Forelimb muscle (tissue), 1 donor: ENCODE measurements at places on chromosomes 1 and 21.

DNA sequence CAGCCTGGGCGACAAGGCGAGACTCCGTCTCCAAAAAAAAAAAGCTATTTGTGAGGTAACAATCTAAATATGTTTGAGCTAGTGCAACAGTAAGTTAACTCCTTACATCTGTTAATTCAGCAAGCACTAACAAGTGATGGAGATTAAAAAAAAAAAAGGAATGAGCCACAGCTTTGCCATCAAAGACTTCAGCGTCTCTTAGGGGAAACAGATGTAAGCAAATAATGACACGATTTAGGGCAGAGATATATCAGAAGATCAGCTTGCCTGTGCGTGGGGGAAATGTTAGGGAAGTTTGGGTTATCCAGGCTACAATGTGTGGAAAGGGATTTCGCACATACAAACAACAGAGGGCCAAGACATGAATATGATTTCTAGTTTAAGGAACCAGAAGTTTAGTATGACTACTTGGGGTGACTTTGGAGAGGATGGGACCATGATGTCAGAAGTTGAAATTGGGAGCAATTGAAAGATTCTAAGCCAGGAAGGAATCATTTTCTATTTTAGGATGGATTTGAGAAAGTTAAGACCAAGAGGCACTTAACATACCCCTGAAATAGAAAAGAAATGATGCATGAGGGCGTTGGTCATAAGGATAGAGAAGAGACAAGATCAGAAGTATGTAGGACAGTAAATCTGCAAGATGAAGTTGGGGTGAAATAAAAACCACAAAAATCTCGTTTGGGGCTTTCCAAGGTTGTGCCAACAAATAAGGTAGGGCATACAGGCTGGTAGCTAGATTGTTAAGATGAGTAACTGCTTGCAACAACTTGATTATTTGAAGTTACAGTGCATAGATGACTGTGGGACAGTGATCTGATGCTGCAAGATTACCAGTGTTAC is 2.4 kb upstream of the BRWD1 start:
- no peak for DNase-seq

GRCh38 chr1:11377001-11377583 is 101.9 kb upstream of the DISP3 start:
- DNase-seq: no peak

- no peak for DNase-seq
Measured at GRCh38 chr1:70966018-70966638, 81.5 kb downstream of the PTGER3 start.

DNA sequence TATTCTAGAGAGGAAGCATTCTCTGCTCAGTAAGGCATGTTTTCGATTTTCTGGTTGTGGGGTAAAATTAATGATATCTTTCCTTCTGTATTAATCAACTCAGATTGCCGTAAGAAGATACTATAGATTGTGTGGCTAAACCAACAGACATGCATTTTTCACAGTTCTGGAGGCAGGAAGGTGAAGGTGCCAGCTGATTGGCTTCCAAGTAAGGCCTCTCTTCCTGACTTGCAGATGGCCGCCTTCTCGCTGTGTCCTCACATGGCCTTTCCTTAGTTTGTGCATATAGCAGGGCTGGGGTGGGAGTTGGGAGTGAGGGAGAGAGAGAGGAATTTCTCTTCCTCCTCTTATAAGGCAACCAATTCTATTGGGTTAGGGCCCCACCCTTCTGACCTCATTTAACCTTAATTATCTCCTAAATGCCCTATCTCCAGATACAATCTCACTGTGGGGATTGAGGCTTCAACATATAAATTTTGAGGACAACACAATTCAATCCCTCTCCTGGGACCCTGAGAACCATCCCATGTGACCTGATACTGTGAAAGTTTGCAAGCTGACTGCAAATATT is 52.3 kb upstream of the MRPS6 start:
- DNase-seq: no peak

GRCh38 chr1:68197891-68198290 is 34.4 kb downstream of the WLS start:
- no peak for DNase-seq

- no peak for DNase-seq
Measured at GRCh38 chr1:53143527-53143926, 1.1 kb upstream of the SLC1A7 start.

DNA sequence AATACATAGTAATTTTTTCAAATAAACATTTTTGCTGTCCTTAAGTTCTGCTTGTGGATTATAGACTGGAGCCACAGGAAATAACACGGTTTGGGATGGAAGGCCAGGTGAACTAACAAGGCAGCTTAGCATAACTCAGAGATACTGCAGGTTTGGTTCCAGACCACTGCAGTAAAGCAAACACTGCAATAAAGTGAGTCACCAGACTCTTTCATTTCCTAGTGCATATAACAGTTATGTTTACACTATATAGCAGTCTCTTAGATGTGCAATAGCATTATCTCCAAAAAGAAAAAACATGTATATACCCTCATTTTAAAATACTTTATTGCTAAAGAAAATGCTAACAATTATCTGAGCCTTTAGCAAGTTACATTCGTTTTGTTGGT is 22.0 kb downstream of the LRRC42 start:
- DNase-seq: no peak
